Activated gamma-delta T cell treated with Interleukin-2 at 50 U/mL for 16 hours (primary cell): ENCODE measurements at places on chromosomes 11 and 22.

DNA sequence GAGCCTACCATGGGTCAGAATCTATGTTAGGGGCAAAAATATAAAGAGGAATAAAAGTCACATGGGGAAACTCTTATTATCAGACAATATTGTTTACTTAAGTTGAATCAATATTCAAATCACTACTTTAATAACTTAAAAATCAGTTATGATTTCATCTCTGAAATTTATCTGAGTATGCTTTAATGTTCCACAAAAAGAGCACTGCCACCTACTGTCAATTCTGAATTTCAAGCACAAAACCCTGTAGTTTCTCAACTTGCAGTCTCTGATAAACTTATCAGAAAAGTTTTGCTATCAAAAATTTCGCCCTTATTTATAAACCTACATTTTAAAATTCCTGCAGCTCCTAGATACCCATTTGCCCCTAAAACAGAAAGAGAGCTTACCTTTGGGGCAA is 47.3 kb downstream of the RDX start:
- DNase-seq: no peak

DNA sequence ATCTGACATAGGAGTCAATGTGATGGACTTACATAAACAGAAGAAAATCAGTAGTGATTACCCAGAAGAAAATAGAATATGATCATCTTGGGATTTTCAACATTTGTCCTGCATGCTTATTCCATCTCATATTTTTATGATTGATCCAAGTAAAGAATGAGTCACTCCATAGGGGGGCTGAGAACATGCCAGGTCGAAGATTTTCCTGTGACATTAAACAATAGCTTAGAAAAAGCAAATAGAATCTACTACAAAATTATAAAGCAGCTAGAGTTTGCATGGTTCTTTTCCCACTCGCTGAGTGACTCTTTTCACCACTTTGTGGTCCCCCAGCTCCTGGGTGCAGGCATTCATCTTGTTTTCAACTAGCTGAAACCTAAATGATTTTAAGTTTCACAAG is 56.3 kb downstream of the DDI1 start:
- DNase-seq: no peak

DNA sequence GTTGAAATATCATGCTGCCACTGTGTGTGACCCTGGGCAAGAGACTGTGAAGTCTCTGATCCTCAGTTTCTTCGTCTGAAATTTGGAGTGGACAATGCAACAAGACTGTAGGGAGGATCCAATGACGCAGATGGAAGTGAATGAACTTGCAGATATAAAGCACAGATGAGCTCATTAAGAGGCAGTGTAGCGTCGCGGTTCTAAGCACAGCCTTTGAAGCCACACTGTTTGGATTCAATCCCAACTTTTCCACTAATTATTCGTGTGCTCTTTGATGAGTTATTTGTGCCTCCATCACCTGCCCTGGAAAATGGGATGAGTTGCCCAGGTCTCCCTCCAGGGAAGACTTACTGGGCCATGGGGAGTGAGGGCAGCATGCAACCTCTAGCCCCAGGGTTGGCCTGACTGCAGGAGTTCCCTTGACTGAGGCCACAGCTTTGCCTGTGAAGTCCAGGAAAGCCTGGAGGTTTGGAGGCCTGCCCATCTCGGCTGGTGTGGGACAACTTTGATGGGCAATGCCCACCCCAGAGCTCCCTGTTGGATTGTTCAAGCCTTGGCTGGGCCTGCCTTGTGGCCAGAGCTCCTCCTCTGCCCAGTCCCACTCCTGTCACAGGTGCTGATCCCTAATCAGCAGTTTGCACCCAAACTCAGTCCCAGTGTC is 266.0 kb upstream of the B3GAT1 start:
- no peak for DNase-seq

DNA sequence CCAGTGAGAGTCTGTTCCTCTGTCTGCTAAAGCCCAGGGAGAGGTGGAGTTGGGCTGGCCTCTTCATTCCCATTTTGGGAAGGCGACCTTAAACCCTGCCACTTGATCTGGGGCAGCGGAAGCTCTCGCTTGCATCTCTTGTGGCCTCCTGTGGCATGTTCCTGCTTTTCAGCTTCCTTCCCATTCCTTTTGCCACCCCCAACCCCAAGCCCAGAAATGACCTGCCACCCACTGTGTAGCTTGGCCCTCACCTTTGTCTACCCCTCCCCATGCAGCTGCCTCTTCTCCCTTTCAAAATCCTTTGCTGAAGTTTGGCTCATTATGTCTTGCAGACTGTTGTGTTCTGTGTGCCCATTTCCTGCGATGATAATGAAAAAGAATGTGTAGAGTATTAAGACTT is 110.2 kb downstream of the DBX1 start:
- no peak for DNase-seq

DNA sequence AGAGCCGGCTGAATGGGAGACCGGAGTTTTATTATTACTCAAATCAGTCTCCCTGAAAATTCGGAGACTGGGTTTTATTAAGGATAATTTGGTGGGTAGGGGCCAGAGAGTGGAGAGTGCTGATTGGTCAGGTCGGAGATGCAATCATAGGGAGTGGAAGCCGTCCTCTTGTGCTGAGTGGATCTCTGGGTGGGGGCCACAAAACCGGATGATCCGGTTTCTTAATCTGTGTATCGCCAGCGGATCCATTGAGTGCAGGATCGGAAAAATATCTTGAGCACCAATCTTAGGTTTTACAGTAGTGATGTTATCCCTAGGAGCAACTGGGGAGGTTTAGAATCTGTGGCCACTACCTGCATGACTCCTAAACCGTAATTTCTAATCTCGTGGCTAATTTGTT is 886 bp upstream of the NIPSNAP1 start:
- DNase-seq: no peak

GRCh38 chr11:96736601-96737000 is 346.8 kb downstream of the JRKL start:
- DNase-seq: no peak

GRCh38 chr11:79078999-79079398 is 361.8 kb downstream of the TENM4 start:
- no peak for DNase-seq

DNA sequence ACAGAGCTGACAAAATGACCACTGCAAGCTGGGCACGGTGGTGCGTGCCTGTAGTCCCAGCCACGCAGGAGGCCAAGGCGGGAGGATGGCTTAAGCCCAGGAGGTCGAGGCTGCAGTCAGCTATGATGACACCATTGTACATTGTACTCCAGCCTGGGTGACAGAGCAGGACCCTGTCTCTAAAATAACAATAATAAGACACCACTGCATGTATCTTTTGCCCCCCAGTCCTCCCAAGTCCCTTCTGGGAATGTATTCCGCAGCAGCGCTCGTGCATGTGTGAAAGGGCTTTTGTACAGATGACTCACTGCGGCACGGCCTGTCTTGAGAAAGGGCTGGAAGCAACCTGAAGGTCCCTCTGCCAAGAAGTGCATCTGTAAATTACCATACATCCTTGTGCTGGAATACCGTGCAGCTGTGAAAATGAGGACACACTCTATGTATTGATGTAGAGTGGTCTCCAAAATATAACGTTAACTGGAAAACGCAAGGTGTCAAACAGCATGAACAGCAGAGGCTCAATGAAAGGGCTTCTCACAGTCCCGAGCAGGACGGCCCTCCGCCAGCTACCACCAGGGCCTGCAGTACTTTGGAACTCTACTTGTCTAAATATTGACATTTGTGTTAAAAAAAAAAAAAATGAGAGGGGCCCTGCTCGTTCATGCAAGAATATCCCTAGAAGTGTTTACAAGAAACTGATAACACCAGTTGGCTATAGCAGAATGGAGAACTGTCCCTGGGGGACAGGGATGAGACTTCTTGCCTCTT is 9.0 kb upstream of the CDC42EP2 start:
- DNase-seq: no peak

GRCh38 chr11:57453543-57454177 is 6.7 kb upstream of the RTN4RL2 start:
- DNase-seq: no peak

GRCh38 chr11:120215634-120216033 is 4.8 kb downstream of the OAF start:
- DNase-seq: no peak

- DNase-seq: no peak
Observed at GRCh38 chr11:39917256-39917655, 1542.2 kb downstream of the LRRC4C start.

GRCh38 chr22:31143038-31143437 is 2.7 kb upstream of the PLA2G3 start:
- no peak for DNase-seq

DNA sequence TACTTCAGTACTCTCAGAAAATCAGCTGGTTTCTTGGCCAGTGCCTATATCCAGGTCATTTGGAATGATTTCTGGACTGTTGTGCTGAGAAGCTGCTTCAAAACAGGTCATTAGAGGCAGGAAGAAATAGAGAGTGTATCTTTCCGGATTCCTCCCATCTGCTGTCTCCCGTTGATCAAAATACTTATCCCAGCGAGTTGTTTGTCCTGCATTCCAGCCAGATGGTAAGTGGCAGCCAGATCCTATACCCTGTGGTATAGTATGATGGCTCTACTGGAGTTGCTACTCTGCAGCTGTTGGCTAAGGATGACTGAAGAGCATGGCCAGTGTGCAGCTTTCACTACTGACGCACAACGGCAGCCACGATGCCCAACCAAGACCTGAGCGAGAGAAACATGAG is 560.9 kb upstream of the ANO5 start:
- no peak for DNase-seq

GRCh38 chr11:69497221-69497787 is 15.8 kb downstream of the LINC01488 start:
- no peak for DNase-seq

DNA sequence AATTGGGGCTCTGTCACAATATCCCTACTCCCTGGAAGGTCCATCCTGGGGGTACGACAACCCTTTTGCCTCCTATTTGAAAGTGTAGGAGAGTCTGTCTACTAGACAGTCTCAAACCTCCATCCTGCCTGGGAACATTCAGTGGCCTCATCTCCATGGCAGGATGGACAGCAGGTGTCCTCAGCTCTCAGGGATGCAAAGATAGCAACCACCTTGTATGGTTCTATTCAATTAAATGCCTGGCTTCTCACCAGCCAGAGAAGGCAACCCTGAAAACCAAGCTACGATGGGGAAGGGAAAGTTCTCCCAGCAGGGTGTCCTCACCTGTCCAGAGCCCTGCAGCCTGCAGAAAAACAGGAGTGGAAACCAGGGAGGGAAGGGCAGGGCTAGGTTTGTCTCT is 164.9 kb downstream of the MIAT start:
- DNase-seq: no peak

GRCh38 chr11:109884501-109884900 is 208.7 kb upstream of the ZC3H12C start:
- no peak for DNase-seq

- no peak for DNase-seq
Observed at GRCh38 chr11:92859156-92859690, 110.2 kb upstream of the MTNR1B start.

DNA sequence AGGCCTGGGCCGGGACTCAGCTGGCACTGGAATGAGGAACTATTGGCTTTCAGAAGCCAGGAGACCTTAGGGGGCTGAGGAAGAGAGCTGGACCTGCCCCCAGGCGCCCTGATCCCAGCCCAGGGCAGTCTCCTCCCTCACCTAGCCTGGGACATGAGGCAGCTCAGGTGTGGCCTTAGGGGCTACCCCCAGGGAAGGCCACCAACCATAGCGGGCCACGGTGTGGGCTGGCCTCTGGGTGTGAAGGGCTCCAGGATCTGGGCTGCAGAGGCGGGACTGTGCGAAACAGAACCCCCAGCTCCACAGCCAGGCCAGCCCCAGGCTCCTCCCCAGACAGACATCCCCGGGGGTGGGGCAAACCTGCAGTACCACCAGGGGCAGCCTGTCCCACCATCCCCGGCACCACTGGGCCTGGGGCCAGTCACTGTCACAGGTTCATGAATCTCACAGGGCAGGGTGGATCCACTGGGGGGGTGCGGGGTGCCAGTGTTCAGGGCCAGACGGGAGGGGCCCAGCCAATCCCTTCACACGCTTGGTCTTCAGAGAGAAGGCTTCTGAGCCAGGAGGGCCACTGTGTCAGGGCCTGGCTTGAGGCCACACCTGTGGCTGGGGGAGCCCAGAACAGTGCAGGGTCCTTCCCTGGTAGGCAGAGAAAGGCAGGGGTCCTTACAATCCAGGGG is 3.5 kb downstream of the PLXNB2 start:
- DNase-seq: no peak

DNA sequence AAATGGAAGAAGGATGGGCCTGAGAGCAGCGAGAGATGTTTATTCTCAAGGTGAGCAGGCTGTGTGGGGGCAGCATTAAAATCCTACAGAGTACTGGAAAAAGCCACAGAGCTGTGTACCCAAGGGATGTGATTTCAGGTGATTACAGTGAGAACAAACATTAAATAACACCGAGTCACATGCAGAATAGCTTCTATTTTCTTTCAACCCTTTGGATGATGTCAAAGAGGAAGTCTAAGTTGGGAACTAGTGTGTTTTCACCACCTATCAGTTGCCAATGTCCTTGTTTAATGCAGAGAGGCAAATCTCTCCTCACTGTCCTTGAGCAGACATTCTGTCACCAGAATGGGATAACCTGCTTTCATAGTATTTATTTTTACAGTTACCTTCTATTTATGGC is 379.6 kb upstream of the NARS2 start:
- no peak for DNase-seq

DNA sequence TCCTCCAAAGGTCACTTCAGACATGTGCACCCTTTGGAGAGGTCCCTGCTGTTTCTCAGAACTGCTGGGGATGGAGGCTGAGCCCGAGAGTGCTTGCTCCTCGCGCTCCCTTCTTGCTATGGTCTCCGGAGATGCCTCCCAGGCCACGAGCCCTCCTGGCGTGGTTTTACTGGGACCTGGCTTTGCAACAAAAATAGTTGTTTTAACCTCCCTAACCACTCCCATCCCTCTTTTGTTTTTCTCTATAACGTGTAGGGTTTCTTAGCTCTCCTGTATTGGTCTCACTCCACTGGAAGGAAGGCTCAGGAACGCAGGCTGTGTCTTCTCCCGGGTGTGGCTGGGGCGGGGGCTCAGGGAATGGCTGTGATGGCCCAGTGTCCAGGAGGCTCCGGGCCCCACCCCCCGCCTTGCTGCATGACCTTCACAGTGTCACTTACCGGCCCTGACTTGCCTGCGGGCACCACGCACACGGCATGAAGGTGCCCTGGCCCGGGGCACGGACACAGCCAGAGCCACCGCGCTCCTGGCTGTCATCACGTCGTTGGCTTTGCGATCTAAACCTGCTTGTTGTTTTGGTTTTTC is 5.6 kb downstream of the PTDSS2 start:
- DNase-seq: no peak

GRCh38 chr22:48336339-48337060 is 1491.2 kb downstream of the BRD1 start:
- no peak for DNase-seq

- no peak for DNase-seq
Observed at GRCh38 chr11:45664376-45665205, 831 bp downstream of the CHST1 start.
